ENCODE measurements at places on chromosomes 2 and 18.

DNA sequence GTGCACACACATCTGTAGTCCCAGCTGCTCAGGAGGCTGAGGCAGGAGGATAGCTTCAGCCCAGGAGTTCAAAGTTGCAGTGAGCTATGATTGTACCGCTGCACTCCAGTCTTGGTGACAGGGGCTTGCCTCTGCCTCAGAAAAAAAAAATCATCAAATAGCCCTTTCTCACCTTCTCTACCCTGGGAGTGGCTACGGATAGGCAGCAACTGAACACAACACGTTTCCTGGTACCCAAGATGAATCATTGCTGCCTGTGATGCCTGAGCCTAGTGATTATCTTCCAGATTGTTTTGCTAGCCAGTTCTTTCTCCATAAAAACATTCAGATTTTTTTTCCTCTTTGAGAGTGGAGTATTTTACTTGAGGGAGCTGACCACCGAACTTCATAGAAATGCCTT, 13.5 kb downstream of the INPP4A start:
- no peak for DNase-seq

- DNase-seq: peak; percentile 54
These were observed 85.6 kb upstream of the TAF1B start for GRCh38 chr2:9757501-9758264.

DNA sequence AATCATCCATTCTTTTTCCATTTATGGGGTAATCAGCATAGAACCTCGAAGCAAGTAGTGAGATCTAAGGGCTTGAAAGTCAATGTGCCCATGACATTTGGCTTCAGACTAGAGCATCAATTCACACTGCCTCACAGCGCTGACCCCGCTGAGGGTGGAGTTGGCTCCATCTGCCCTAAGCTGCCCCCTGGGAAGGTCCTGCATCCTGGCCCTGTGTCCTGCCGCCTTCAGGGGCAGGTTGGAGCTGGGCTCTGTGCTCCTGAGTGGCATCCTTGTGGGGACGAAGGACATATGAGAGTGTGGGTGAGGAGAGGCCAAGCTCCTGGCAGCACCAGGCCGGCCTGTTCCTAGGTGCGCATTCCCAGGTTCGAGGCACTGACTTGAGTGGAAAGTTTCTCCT, 249.4 kb downstream of the FHOD3 start:
- DNase-seq: no peak

DNA sequence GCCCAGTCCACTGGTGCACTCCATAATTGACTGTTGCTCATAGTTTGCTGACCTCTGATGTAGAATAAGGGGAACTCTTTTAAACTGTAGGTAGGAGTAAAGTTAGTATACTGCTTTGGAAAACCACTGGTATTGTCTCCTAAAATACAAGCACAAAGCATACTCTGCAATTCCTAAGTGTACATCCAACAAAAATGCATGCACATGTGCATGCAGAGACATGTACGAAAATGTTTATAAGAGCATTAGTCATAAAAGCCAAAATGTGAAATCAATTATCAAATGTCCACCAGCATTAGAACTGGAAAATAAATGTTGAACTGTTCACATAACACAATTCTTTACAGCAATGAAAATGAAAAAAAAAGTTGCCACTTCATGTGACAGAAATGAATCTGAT, 39.8 kb upstream of the DDX18 start:
- DNase-seq: no peak

DNA sequence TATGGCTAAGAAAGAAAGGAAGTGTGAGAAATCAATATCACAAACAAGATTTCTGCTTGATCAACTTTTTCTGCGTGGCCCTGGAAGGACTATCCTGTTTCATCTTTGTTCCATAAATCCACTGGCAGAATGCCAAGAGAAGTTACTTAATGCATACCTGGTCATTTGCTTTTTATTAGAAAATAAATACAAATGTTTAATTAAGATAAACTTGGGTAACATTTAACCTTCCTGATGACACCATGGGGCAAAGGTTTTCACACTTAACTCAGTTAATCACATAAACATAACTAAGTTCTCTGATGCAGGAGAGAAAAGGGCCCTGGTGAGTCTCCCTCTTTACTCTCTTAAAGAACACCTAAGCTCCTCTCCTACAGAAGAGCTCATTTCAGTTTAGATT, 203.3 kb downstream of the AFF3 start:
- no peak for DNase-seq

DNA sequence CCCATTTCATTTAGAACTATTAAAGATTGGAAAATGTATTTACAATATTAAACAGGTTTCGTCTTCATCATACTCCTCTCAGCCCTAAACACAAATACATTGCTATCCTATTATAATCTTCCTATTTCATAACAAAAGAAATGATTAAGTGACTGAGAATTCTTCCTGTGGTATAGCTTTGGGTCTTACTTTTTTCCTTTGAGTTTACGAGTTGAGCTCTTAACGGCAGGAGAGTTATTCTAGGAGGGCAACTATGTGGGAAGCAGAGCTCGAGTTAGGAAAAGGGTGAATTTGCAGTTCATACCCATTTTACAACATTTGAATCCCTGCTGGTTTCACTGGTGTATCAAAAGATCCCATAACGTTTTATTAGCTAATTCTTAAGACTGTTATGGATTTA, 105.0 kb downstream of the FIGN start:
- no peak for DNase-seq

- DNase-seq: no peak
These were observed 112.3 kb upstream of the CHAC2 start for GRCh38 chr2:53655256-53655655.

GRCh38 chr2:133422931-133423351, 145.3 kb downstream of the NCKAP5 start:
- no peak for DNase-seq

- no peak for DNase-seq
These were observed 106.8 kb downstream of the DNAH7 start for GRCh38 chr2:195961873-195962272.

DNA sequence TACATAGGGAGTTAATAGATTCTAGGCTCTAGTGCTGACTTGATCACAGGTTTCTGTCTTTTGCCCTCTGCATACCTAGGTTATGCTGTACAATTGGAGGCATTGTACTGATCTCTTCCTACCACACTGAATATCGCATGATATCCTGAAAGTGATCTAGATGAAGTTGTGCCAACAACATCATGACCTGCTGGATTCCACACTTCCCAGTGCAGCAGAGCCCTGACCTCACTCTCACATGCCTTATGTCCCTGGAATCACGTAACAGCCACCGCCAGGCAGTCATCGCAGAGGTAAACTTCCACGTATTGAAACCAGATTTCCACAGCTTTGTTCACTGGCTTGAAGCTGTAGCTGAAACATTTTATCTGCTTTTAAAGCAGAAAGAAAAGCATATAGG, 214.0 kb downstream of the ANKRD30B start:
- DNase-seq: no peak

DNA sequence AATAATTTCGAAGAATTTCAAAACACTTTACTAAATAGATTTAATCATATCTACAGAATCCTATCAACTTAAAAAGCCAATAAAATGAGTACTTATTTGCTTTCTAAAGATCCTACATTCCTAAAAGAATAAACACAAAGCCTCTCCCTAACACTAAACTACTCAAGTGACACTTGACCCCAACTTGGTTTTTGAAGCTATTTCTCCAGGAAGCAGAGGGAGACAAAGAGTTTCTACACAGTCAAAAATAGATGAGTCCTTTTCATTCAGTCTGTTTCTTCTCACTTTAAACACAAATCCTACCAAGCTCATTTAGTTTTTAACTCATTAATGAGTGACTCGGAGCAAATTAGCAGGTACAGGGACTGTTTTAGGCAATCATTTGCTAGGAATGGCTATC, 2.1 kb downstream of the ATL2 start:
- DNase-seq: no peak

GRCh38 chr2:108583903-108584520, 49.7 kb downstream of the LIMS1 start:
- DNase-seq: peak; percentile 61

DNA sequence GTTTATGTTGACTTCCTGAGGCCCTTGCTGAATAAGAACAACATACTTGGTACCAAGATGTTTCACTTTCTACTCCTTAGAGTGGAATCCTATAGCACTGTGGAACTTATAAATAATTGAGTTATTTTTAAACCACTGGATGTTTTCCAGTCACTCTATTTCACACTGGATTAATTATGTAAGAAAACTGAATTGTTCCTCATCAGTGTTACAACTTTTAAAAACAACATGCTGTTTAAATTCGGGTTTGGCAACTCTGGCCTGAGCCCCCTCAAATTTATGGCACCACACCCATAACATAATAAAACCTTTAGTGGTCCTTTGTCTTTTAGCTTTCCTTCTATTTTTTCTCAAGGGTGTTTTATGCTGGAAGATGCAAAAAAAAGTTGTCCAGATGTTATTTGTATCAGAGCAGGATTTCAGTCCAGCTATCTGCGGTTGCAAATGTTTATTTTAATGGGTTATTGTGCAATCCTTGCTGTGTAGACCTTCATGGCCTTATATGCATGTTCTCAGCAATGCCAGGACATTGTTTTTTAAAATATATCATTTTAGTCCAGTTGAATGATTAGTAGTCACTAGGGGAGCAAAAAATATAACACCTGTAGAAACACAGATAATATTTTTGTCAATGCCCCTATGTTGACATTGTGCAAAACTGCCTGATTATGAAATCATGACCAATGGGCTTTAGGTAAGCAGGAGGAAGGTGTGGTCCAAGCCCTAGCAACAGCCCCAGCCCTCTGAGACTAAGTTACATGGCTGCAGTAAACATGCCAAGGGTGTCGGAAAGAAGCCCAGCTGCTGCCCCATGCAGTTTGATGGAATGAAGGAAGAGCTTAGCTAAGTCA, 638.0 kb upstream of the ZEB2 start:
- DNase-seq: no peak

DNA sequence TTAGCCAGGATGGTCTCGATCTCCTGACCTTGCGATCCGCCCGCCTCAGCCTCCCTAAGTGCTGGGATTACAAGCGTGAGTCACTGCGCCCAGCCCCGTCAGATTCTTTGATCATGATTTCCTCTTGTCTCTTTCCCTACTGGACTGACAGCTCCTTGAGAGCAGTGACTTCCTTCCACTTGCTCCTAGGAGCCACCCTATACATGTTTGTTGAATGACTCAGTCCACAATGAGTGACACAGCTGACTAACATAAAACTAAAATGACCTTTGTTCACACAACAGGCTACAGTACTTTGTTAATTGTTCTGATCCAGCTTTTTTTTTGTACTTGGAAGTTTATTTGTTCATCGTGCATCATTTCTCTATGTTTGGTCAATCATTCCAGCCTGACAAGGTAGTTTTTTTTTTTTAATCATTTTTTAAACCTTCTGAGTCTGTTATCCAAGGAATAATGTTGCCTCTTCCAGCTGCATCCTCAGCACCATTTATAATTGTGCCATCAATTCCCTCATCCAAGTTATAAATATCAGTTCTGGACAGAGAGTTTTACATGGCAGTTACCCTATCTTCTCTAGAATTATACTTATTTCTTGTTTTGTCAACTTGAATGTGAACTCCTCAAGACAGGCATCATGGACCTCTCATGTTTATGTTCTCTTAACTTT, 42.9 kb upstream of the TUBA3E start:
- no peak for DNase-seq

DNA sequence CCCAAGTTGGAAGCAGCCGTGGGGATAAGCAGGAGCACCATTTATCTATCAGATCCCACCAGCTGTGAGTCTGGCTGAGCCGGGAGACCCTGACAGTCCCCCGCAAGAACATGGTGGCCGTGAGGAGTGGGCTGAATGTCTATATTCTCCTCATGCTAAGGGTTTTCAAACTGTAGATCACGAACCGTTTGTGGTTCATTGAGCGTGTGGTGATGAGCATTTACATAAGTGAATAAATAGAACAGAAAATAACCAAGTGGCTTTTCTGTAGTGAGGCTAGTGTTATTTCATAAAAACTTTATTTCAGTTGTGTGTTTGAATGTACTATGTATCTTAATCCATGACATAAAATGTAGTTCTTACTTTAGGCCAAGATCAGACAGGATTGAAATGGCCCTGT, 190.2 kb upstream of the APCDD1 start:
- no peak for DNase-seq

DNA sequence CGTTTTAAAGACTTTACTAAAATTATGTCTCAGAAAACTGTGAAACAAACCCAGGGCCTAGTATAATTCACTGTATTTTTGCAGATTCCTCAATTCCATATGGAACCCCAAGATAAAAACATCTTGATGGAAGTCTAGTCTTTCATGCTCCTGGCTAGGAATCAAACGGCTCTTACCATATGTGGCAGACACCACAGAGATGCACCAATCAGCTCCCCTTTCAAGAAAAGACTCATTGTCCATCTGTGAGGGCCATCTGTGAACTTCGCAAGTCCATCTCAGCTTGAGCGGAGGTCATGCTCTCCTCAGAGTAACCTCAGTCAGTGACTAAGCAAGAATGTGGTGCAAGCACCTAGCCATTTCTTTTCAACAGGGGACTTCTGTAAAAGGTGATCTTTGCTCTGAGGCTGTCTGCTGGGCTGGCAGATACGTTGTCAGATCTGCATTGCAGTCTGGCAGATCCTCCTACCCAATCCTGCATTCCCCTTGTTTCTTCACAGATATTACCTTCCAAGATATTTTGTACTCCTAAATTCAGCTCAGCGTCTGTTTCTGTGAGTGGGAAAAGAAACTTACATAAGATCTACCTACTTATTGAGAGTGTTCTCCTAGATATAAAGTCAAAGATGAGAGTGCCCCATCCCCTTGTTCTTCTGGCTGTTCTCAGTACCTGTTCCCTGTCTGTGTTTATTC, 419.3 kb downstream of the SPAG16 start:
- no peak for DNase-seq

DNA sequence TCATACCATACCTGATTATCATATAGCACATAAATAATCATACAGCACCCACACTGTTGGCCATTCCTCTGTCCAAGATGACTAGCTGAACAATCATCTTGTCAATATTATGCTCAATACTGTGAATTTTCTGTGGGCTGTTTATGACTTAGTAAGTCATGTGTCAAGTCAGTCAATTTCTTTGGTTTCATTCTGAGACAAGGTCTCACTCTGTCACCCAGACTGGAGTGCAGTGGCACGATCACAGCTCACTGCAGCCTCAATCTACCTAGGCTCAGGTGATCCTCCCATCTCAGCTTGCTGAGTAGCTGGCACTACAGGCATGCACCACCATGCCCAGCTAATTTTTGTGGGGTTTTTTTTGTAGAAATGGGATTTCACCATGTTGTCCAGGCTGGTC, 5.7 kb downstream of the MCM6 start:
- DNase-seq: no peak

DNA sequence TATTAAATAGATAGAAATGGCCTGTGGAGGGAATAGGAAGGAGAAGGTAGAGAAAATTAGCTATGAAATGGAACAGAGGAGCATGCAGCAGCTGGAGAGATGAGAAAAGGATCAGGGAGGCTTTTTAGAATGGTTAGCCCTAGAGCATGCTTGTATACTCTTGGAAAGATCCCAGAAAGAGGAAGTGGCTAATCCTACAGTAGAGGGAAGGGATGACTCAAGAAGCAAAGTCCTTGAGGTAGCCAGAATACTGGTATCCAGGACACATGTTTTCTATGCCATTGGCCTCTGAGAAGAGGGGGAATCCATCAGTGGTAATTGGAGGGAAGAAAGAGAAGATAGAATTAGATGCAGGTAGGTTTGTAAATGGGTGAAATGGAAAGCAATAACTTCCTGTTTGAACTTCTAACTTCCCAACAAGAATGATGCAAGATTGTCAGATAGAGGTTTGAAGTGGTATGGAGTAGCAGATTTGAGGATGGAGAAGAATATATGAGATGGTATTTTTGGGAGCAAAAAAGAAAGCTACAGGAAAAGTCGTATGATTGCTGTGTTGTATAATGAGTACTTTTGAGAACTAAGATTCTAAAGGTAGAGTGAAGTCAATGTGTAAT, 17.1 kb upstream of the OSBPL6 start:
- no peak for DNase-seq

Data from H9 (cell line).